Activated CD4-positive, alpha-beta T cell treated with anti-CD3 and anti-CD28 coated beads, Interleukin-2, amount 10 ng/mL, durations not matched to agents 7 days and 5 days (primary cell): ENCODE measurements at places on chromosomes 6 and 20. TPM values are rescaled to one million over a fixed set of nuclear protein-coding genes. Genes with fewer than 3 reads are reported as not detected.

DNA sequence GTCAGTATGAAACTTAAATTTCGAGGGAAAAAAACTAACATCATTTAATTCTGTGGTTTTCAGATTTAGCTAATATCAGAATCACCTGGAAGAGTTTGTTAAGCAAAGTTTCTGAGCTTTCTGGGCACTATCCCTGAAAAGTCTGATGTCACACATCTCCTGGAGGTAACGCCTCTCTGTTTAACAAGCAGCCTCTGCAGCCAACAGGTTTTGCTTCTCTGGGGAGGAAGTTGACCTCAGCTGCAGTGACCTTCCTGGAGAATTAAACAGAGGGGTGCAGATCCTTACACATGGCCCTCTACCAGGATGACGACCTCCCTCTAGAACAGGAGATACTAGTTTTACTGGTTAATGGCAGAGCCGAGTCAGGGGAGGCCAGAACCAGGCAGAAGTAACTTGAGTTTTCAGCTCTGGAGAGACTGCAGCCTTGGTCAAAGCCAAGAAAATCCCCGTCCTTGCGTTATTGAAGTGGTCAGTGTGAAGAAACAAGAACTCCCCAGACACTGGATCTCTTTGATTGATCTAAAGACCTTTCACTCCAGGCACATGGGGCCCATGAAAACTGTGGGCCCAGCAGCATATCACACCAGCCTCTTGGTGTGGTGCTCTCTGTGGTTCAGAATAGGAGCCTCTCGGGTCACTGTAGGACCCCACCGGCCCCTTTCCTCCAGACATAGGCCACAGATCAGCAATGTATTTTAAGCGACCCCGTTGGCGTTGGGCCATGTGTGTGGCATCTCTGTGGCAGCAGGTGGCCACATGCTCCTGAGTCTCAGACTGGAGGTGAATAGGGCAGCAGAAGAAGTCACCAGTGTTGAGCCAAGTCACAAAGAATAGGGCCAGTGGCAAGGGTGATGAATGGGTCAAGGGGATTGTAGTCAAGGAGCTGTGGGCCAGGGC, 33.4 kb upstream of the CCR6 start:
- DNase-seq = no peak

DNA sequence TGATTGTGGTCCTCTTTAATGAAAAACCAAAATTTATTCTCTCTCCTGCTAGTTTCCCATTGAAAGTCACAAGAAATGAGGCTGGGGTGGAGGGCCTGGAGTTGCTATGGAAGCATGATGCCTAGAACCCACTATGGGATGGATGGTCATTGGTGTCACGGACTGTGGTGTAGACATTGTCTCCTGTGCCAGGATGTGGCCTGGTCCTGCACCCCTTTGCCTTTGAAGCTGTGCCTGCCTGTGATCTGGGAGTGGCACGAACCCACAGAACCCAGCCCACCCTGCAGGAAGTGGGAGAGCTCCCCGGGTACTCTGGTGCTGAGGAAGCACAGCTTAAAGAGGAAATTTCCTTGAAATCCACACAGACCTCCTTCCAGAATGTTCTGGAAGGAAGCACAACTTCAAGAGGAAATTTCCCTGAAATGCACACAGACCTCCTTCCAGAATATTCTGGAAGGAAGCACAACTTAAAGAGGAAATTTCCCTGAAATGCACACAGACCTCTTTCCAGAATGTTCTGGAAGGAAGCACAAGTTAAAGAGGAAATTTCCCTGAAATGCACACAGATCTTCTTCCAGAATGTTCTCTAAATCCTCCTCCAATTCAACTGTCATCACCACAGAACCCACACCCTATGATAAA, 105.6 kb downstream of the CDH26 start:
- no peak for DNase-seq

- DNase-seq = no peak
Measured at GRCh38 chr20:34561661-34562060, 3.1 kb downstream of the MAP1LC3A start.

DNA sequence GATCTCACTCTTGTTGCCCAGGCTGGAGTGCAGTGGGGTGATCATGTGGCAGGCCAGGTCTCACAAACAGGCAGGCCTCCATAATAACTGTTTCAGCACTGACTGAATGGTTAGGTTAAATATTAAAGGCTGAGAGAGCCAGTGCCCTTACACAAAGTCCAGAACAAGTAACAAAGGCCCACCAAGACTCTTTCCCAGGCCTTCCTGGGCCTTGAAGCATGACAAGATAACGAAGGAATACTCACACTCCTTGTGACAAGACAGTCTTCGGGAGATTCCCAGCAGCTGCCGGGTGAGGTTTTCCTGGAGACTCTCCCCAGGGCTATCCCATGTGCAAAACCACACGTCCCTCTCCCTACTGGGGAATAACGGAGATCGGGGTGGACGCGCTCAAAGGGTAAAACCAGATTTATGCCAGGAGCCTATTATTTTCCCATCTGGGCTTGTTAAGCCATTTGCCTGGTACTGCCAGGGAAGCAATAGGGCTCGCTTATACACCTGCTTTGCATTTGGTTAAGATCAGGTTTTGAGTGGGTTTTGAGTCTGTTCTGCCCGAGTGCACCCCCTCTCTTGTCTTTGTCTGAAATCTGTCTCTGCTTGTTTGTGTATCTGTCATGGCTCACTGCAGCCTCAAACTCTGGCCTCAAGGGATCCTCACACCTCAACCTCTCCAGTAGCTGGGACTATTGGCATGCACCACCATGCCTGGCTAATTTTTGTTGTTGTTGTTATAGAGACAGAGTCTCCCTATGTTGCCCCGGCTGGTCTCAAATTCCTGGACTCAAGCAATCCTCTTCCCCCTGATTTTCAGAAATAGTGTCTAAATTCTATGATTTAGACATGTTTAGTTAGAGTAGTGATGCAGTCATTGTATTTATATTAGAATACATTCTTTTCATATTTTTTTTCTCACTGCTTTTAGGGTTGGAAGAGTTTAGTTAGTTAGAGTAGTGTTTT, 1.4 kb upstream of the ENPP3 start:
- DNase-seq = no peak

DNA sequence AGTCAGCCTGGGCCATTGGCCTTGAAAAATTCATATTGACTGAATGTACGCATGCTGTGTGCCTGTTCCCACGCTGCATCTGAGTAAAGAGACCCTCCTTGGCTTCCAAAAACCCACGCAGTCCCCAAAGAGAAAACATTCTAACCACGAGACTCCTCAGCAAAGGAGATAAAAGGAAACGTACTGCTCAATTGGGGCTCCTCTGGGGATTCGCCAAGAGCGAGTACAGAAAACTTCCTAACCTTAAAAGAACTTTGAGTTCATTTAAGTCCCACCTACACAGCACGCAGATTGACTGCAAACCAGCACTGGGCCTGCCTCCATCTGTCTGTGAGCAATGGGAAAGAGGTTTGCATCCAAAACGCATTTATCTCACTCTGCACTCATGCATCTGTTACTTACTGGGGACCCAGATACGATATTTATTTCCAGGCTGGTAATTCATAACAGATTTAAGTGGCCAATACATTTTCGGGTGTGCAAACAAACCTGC, 505.9 kb upstream of the CHD6 start:
- DNase-seq = no peak

GRCh38 chr20:25548613-25549086, 36.7 kb downstream of the NINL start:
- DNase-seq = no peak

DNA sequence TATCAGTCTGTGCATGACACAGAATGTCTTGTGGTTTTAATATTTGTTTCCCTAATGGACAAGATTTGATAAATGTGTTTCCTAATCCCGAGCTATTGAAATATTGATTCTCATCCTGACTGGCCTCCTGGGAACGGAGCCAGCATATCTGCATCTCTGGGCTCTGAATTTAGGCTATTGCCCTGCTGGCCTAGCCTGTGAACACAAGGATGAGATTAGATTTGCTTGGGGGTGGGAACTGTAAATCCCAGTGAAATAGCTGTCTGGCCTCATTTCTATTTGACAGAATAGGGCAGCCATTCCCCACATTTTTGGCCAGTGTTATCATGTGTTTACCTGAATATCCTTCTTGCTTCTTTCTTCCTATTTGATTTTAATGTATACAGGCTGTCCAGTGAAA, 198.4 kb upstream of the SOX4 start:
- DNase-seq = no peak

DNA sequence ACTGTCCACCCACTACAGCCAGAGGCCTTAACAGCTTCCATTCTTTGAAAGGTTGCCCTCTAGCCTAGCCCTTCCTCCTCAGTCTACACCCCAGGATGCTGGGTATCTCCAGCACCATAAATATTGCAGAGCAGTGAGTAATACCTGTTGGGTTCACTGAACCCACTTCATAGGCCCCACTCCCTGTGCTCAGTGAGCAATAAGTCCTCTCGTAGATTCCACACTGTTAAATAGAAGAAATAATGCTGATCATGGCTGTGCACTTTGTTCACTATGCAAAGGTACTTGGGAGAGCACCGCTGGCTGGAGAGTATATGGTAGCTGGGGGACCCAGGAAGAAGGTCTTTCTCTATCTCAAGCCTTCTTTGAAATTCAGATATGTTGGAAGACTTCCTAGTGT, 87.3 kb downstream of the RSPH3 start:
- no peak for DNase-seq

DNA sequence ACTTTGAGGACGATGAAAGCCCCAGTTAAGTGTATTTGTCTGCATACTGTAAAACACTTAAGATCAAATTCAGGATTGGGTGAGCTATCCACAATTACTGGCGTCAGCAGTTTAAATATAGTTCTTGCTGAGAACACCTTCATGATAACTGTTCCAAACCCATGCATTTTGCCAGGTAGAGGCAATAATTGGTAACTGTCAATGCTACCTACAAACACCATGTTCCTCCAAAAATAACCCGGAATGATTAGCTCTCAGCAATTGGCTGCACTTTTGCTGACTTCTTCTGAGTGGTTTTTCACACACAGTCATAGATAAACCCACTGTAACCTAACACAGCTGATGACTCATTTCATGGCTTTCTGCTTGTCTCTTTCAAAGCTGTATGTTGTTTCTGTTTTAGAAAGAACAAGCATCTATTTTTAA, 1358.6 kb upstream of the GJE1 start:
- DNase-seq = no peak

- DNase-seq = no peak
Measured at GRCh38 chr20:63885264-63886053, 9.5 kb upstream of the DNAJC5 start.

DNA sequence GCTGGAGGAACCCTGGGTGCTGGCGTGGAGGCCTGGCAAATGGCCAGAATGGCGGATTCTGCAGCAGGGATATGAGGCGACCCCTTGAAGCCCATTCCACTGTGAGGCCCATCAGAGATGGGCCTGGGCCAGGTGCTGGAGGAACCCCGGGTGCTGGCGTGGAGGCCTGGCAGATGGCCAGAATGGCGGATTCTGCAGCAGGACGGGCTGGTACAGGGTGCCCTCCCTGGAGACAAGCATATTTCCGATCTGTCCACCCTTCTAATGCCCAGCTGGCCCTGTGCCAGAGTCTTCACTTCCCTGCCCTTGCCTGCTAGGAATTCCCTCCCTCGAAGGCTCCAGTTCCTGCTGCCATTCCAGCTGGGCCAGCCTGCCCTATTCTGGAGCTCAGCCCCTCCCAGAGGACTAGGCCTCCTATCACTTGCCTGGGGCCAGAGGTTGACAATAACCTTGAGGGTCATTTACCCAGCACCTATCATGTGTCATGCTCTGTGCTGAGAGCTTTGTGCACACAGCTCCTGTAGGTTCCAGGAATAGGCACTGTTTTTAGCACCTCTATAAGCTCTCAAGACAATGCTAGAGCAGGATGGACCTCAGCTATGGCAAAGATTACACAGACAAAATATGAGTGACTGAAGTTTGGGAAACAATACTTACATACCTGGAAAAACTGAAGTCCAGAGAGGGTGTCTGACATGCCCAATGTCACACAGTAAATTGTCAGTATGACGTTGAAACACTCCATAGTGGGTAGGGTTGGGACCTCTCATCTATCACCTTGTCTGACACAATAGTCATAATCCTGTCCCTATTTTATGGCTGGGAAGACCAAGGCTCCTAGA, 21.4 kb downstream of the SUN5 start:
- DNase-seq = no peak

GRCh38 chr6:136613477-136613876, 63.3 kb upstream of the MAP7 start:
- DNase-seq = no peak

GRCh38 chr20:63497946-63498935, 642 bp downstream of the EEF1A2 start:
- DNase-seq = no peak

Gene SMOC2
- total RNA-seq = not detected

Gene GRIK2
- total RNA-seq = not detected

Gene SLC26A8
- not detected for total RNA-seq

Gene MARCKS
- 0.04 TPM for total RNA-seq

Gene TGM2
- total RNA-seq = 0.21 TPM

Gene ABHD16B
- total RNA-seq = not detected

Gene PPIL6
- 0.22 TPM for total RNA-seq

Gene TRIM31
- not detected for total RNA-seq

Gene STK4
- total RNA-seq = 201 TPM
